ENCODE measurements at places on chromosomes 7 and 10.

GRCh38 chr7:140506788-140507464 is 27.6 kb upstream of the MKRN1 start:
- DNase-seq: no peak

- DNase-seq: no peak
Observed at GRCh38 chr7:92748495-92748894, 87.9 kb downstream of the CDK6 start.

GRCh38 chr7:148711191-148712102 is 12.7 kb downstream of the CUL1 start:
- no peak for DNase-seq

GRCh38 chr10:14889318-14889717 is 10.7 kb downstream of the SUV39H2 start:
- DNase-seq: no peak

DNA sequence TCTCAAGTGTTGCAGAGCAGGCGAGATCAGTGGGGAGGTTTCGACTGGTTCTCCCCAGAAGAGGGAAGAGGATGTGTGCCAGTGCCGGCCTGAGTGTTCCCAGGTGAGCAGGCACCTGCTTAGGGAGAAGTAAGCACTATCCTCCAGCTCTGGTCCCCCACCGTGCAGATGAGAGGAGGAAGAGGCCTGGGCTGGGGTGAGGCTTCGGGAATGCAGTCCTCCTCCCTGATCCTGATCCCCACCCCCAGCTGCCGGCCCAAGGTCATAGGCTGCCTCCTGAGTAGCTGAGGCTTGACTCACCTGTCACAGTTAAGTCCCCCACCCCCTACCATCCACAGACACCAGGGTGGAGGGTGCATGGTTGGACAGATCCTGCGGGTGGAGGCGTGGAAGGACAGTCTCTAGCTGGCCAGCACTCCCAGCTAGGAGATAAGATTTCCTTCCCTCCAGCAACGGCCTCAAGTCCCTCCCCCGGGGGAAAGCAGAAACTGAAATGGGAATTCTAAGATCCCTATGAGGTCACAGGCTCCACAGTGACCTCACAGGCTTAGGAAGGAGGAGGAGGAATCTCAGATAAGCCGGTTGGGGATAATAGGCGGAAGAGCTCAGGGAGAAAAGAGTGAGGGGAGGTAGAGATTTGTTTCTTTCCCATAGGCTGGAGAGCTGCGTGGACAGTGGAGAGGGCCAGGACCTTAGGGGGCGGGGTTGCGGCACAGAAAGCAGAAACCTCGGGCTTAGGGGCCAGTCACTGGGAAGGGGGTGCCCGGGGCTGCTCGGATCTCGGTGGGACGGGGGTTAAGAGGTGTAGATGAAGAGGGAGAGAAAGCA is 1.0 kb downstream of the LRCH4 start:
- DNase-seq: no peak

DNA sequence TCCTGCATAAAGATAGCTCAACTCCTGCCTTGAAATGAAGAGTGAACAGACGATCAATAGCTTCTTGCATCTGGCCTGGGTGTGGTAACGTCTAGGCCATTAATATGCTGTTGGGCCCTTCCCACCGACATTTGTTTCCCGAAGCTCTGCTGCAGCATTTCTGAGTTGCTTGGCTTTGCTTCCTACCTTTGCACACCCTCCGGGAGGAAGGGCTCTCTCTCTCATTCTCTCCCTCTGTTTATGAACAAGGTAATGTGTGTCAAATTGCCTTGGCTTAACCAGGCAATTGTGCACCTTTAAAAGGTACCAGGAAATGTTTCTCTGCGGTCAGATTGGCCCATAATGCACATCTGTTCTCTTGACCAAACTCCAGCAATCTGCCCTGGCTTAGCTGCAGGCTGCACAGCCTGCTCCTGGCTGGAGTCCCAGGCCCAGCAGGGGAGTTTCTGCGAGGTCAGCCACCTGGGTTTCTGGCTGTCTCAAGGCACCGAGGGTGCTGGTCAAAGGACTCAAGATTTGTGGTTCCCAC is 223.7 kb downstream of the SNX10 start:
- DNase-seq: no peak

DNA sequence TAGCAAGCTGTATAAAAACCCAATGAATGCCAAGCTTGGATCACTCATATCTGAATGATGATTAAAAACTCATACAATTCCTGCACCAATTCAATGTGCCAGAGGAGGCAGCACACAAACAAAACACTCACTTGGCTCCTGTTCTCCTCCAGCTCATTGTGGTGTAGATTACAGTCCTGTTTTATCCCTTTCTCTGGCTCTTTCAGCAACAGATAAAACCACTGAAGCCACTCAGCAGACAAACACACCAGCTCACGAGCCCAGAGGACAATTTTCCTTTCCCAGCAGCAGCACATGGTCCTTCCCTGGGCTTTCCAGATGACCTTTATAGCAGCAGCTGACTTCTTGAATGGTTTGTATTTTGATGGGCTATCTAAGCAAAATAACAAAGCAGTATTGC is 107.3 kb upstream of the STARD3NL start:
- no peak for DNase-seq

DNA sequence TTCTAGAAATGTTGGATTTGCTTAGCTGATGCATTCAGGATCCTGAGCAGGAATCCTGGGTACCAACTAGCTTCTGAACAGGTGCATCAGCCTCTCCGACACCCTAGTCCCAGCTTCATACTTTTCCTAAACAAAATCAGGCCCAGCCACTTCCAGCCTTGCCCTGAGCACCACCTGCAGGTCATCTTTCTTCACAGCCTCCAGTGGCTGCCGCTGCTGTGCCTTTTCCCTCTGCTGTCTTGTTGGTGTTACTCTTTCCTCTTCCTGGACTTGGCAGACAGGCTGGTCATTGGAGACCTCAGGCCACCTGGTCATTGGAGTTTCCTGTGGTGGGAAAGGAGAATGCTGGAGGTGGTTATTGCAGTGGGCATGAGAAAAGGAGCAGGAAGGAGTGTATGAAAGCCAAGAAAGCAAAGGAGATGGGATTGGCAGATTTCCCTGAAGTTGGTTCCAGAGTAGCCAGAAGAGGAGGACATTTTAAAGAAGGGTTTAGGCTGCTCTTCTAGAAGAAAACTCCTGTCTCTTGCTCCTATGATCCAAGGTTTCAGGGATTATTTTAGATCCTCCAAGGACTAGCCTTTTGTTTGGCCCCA is 48.2 kb upstream of the NFKB2 start:
- DNase-seq: no peak

DNA sequence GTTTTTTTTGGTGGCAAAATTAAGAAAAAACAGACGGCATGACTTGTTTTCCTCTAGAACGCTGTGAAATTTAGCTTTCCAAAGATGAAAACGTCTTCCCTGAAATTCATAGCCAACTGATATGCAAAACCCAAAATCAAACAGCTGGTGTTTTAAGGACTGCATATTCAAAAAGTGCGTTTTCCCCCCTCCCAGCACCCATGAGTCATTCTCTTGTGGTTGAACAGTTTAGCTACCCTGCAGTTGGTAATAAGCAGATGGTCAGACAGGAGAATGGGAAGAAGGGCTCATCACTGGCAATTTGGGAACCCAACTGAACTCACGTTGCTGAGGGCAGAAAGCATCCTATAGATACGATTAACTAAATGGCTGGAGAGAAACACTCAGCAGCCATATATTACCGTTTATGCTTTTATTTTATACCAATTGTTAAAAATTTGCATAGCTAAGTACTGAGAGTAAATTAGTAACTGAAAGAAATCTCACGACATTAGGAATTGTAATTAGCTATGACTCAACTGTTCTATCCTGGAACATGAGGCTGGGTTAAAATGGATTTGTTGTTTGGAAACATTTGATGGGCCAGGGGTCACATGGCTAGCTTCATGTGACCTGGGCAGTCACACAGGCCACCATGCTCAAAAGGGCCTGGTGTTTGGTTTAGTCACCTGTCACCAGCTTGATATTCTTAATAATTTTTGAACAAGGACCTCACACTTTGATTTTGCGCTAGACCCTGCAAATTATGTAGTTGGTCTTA is 343.1 kb downstream of the PHTF2 start:
- DNase-seq: no peak

DNA sequence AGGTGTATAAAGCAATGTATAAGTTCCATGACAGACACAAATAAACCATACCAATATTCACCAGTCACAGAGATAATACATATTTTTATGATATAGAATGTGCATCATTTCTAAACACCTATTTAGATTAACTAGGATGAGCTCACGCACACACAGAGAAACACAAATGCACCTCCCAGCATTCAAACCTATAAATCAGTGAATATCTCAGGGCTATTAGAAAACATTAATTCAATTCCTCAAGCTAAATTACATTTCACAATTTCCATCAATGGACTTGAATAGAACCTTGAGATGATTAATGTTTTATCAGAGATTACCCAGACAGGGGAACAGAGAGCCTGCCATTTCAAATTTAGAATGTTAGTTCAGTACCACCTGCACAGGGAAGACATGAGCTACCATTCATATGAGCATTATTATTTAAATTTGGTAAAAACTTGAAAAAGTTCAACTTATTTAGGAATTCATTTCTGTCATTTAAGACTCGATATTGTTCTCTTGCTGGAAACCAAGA is 221.7 kb downstream of the PARD3 start:
- no peak for DNase-seq

- no peak for DNase-seq
Observed at GRCh38 chr7:113764401-113765035, 154.3 kb downstream of the PPP1R3A start.

Measured in stimulated activated CD8-positive, alpha-beta memory T cell treated with anti-CD3 and anti-CD28 coated beads, Interleukin-4, amount 100 ng/mL, for 4 hours (primary cell).